ENCODE measurements at places on chromosomes 11 and 22. TPM values are rescaled to one million over a fixed set of nuclear protein-coding genes. Genes with fewer than 3 reads are reported as not detected.
A peak's percentile ranks its signal among the peaks of the same experiment; 100 is the strongest.

Gene OR4A47
- total RNA-seq, result not detected

Gene MRGPRE
- total RNA-seq, result 0.18 TPM

DNA sequence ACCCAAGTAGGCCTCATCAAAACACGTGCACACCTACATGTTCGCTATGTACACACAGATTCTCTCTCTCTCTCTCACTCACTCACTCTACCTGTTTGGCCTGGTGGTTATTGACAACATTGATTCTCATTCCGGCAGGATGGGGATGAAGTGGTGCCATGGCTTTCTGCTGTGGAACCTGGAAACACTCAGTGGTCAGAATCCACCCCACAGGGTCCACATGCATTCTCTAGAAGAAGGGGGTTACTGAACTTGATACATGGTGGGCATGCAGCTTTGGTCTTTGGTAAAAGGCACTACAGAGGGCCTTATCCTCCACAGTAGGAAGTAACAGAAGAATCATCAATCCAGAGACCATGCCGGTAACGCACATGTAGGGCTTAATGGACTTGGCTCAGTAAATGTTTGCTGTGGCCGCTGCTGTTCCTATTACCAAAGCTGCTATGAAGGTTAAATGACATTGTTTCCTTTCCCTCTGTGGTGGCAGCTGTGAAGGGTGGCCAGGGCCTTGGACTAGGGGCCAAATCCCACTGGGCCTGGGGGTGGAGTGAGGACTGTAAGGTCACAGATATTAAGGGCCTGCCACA, 12.7 kb downstream of the POLDIP3 start:
- peaks cover 4% of the 10 kb centered on the region for H3K4me1 ChIP-seq
- no peak overlapping the region for H3K4me3 ChIP-seq
- peak overlapping the region; percentile 55 for H3K27ac ChIP-seq

- H3K36me3 ChIP-seq, result peaks cover 11% of the 10 kb centered on the region
- peak overlapping the region; percentile 72 for H3K27ac ChIP-seq
- H3K4me1 ChIP-seq, result no peaks in the 10 kb centered on the region
- no peaks in the 10 kb centered on the region for H3K27me3 ChIP-seq
- H3K4me3 ChIP-seq, result no peak overlapping the region
- no peak for DNase-seq
Observed at GRCh38 chr11:124754309-124754708, 2.3 kb upstream of the VSIG2 start.

GRCh38 chr11:47415949-47416472, 7.6 kb downstream of the SLC39A13 start:
- H3K27me3 ChIP-seq, result no peaks in the 10 kb centered on the region
- H3K4me3 ChIP-seq, result no peak overlapping the region
- peaks cover 42% of the 10 kb centered on the region for H3K36me3 ChIP-seq
- no peaks in the 10 kb centered on the region for H3K4me1 ChIP-seq
- peak overlapping the region; percentile 92 for H3K27ac ChIP-seq

DNA sequence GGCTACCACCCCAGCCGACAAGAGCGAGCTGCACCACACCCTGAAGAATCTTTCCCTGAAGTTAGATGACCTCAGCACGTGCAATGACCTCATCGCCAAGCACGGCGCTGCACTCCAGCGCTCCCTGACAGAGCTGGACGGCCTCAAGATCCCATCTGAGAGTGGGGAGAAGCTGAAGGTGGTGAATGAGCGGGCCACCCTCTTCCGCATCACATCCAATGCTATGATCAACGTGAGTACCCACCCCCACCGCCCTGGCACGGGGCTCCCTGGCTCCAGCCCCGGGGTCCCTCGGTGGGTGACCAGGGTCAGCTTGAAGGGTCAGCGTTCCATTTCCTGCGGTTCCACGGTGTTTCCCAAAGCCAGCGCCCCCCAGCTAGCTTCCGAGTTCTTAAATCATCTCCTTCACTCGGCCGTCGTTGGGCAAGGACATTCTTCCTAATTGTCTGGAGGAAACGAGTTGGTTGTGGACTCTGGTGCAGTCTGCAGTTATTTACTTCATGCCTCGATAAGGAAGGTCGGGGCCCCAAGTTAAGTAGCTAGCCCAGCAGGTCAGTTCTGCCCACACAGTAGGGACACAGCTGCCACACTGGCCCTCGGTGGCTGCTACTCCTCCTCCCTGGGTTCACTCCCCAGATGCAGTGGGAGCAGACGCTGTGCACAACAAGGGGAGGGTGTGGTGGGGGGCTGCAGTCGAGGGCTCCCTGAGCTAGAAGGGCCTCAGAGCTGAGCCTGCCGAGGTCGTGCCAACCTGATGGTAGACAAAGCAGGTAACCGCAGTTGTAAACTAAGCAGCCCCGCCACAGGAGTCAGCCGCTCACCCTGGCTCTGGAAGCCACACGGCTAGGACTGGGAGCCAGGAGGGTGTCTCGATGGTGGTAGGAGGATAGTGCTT, 97.9 kb downstream of the MORC2 start:
- no peak overlapping the region for H3K27ac ChIP-seq
- no peaks in the 10 kb centered on the region for H3K4me1 ChIP-seq
- DNase-seq, result peak; percentile 11
- H3K4me3 ChIP-seq, result no peak overlapping the region

Gene HBE1
- total RNA-seq, result 14.6 TPM

DNA sequence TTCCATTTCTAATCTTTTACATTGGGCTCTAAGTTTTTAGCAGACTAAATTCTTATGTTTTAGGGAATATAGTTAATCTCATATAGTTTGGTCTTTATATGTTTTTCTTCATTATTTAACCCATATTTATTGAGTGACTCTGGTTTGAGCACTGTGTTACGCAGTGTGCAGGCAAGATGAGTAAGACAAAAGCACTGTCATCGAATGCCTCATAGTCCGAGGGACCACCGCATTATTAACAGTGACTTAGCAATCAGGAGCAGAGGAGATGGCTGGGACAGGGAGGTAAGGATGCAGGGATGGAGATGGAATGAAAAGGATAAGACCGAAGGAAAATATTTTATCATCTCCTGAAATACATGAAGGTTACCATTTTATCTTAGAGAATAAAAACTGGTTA, 65.2 kb upstream of the CTSC start:
- no peak overlapping the region for H3K4me3 ChIP-seq
- H3K27ac ChIP-seq, result no peak overlapping the region
- no peaks in the 10 kb centered on the region for H3K36me3 ChIP-seq
- H3K4me1 ChIP-seq, result peaks cover 6% of the 10 kb centered on the region

DNA sequence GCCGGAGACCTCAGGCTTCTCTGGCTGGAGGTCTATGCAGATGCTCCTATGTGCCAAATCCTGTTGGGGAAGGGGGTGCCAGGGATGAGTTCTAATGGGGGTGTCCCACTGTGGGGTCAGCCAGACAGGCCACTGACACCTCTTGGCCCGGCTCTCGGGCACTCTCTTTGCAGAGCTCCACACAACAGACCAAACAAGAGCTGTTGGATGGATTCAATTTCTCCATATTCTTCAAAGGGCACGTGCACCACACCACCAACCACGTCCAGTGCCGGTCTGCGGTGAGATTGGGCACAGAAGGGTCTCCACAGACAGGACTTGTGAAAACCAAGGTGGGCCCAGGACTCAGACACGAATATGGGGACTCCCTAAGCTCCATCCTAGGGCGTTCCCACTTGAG, 2.2 kb upstream of the RGL4 start:
- no peaks in the 10 kb centered on the region for H3K27me3 ChIP-seq
- peaks cover 2% of the 10 kb centered on the region for H3K36me3 ChIP-seq
- no peak overlapping the region for H3K27ac ChIP-seq

- no peak overlapping the region for H3K4me3 ChIP-seq
- no peaks in the 10 kb centered on the region for H3K36me3 ChIP-seq
- no peak for DNase-seq
- peaks cover 4% of the 10 kb centered on the region for H3K4me1 ChIP-seq
- no peak overlapping the region for H3K27ac ChIP-seq
- no peaks in the 10 kb centered on the region for H3K27me3 ChIP-seq
Observed at GRCh38 chr11:117835576-117835975, 11.0 kb upstream of the FXYD2 start.

GRCh38 chr11:66477263-66478201, 2.7 kb upstream of the DPP3 start:
- no peaks in the 10 kb centered on the region for H3K4me1 ChIP-seq
- DNase-seq, result no peak
- H3K4me3 ChIP-seq, result no peak overlapping the region
- no peak overlapping the region for H3K27ac ChIP-seq
- H3K27me3 ChIP-seq, result no peaks in the 10 kb centered on the region
- peaks cover 5% of the 10 kb centered on the region for H3K36me3 ChIP-seq

- DNase-seq, result no peak
- H3K4me3 ChIP-seq, result no peak overlapping the region
- H3K4me1 ChIP-seq, result no peaks in the 10 kb centered on the region
- H3K27ac ChIP-seq, result no peak overlapping the region
- H3K27me3 ChIP-seq, result no peaks in the 10 kb centered on the region
Observed at GRCh38 chr11:97525273-97525672, 1135.5 kb downstream of the JRKL start.

Gene UBTFL1
- not detected for total RNA-seq

- peaks cover 12% of the 10 kb centered on the region for H3K27me3 ChIP-seq
- H3K4me1 ChIP-seq, result no peaks in the 10 kb centered on the region
- H3K4me3 ChIP-seq, result peak within 1 kb of the TSS; percentile 24
- no peak within 1 kb of the TSS for H3K27ac ChIP-seq
- peaks cover 12% of the 10 kb centered on the region for H3K36me3 ChIP-seq
Observed at GRCh38 chr11:125903711-125904659, at the start of gene DDX25. DDX25 (plus strand) TSS chr11:125904508; CDS start chr11:125904518, 10 bp downstream.

DNA sequence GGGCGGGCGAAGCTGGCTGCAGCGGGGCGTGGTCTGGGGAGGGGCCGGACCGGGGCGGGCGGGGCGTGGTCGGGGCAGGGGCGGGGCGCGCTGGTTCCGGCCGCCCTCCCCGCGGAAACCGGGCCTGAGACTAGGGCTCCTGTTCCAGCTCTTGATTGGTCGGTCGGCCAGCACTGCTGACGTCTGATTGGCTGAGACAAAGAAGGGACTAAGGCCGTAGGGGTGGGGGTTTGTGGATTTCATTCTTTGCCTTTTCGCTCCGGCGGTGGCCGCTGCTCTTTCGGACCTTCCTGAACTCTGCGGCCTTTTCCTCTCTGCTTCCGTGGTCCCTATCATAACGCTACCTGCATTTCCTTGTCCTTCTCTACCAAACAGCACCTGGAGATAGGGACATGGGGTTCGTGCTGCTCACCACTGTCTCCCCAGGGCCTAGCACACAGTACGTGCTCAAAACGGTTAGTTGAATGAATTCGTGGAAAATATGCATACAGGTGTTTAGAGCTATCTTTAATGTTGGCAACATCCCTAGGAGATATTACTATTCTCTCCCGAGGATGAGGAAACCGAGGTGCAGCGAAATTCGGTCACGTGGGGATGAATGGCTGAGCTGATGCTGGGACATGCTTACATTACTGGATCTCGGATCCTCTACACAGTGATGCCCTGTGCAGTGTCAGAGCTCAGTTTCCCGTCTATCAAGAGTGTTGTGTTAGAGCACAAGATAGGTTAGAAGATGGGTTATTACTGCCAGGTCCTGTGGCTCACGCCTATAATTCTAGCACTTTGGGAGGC, 62.8 kb downstream of the NFAM1 start:
- H3K27me3 ChIP-seq, result peaks cover 11% of the 10 kb centered on the region
- H3K4me1 ChIP-seq, result peaks cover 6% of the 10 kb centered on the region
- no peaks in the 10 kb centered on the region for H3K36me3 ChIP-seq
- DNase-seq, result peak; percentile 93

- H3K27me3 ChIP-seq, result no peaks in the 10 kb centered on the region
- no peaks in the 10 kb centered on the region for H3K36me3 ChIP-seq
- H3K4me3 ChIP-seq, result no peak overlapping the region
- H3K27ac ChIP-seq, result no peak overlapping the region
Observed at GRCh38 chr11:126630893-126631798, 275.7 kb downstream of the ST3GAL4 start.

Gene TRIM68
- total RNA-seq, result 18.6 TPM

Gene MYEOV
- total RNA-seq, result 0.52 TPM

DNA sequence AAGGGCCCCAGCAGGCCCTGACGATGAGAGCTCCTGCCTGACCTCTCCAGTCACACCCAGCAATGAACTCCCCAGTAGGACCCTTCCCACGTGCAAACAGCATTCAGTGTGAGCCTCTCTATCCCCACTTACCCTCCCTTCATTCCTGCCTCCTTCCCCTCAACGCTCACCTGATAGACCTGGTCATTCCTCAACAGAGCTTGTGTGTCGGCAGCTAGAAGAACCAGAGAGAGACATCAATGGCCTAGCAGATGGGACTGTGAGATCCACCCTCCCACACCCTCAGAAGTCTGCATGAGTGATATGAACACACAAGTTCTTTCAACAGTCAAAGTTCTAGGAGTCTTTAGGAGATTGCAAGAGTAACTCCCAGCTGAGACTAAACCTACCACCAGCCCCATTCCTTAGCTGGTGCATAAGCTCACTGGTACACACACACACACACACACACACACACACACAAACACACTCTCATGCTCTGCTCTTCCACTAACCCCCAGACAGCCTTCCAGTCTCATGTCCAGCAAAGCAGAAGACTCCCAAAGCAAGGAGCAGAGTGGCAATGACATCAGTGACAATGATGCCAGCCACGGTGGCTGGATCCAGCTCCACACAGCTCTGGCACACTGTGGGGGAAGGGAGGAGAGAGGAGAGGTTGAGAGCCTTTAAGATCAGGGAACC, 3.1 kb downstream of the CD3D start:
- H3K27ac ChIP-seq, result no peak overlapping the region
- DNase-seq, result no peak

DNA sequence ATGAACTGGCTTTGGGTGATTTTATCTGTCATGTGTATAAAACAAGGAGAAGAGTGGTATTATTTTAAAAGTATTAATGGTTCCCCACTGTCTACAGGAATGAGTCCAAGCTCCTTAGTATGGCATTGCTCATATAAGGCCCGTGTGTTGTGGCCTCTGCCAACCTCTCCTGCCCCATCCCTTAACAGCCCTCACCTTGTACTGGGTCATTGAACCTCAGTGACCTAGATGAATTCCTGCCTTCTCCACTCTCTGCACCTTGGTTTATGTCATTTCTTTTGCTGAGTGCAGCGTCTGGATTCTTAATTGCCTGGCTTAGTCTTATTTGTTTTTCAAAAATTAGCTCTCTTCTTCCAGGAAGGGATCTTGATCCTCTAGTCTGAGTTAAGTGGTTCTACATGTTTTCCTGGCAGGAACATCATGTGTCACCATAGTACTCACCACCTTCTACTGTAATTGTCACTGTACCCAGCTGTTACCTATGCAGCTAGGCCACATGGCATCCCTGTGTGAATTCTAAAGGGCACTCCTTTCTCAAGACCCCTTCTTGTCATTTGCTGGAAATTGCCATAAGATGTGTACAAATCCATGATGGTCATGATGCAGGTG, 36.2 kb upstream of the POGLUT3 start:
- H3K36me3 ChIP-seq, result peaks cover 2% of the 10 kb centered on the region
- H3K4me3 ChIP-seq, result no peak overlapping the region
- DNase-seq, result no peak
- H3K27ac ChIP-seq, result no peak overlapping the region
- H3K27me3 ChIP-seq, result no peaks in the 10 kb centered on the region
- H3K4me1 ChIP-seq, result peaks cover 8% of the 10 kb centered on the region

DNA sequence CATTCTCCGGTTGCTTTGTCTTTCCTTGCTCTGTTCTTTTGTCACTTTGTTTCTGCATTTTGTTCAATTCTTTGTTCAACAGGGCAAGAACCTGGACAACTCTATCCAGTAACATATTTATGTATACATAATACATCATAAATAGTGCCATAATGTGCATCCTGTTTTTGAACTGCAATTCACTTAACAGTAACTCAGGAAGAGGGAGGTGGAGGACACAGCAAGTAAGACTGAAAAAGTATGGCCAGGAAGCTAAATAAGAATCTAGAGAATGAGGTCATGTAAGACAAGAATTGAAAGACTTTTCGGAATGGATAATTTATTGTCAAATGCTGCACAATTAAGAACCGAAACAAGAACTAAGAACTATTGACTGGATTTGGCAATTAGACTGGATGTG, 29.2 kb upstream of the CHORDC1 start:
- H3K27ac ChIP-seq, result no peak overlapping the region
- H3K27me3 ChIP-seq, result no peaks in the 10 kb centered on the region
- DNase-seq, result peak; percentile 13
- no peaks in the 10 kb centered on the region for H3K4me1 ChIP-seq

All from lung (tissue), 17 donors.